ENCODE measurements at places on chromosomes 6 and 20.

- peak; percentile 91 for DNase-seq
Measured at GRCh38 chr6:107847844-107848802, 24.0 kb upstream of the SCML4 start.

DNA sequence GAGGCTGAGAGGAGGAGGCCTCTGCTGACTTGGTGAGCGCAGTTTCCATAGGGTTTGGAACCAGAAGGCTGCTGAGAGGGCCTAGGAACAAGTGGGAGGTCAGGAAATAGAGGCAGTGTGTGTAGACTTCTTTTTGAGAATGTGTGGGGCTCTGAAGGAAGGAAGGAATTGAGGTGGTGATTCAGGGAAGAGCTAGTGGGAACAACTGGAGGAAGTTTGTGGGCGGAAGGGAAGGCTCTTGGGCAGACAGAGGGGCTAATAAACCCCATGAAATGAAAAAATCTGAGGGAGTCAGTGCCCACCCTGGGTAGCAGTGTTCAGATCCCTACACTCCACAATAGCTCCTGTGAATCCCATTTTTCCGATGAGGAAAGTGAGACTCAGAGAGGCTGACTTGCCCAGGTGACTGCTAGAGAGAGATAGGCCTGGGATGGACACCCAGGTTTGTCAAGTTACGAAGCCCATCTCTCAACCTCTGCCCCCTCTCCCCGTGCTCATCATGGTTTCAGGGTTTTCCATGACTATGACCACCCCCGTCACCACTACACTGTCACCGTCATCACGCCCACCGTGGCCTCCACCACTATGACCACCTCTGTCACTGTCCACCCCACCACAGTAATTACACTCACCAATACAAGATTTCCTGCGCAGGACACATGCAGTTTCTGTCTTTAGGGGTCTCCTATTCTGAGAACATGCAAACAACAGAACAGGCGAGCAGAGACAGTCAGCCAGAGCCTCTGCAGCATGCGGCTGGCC, 106.4 kb downstream of the MRPL14 start:
- no peak for DNase-seq

DNA sequence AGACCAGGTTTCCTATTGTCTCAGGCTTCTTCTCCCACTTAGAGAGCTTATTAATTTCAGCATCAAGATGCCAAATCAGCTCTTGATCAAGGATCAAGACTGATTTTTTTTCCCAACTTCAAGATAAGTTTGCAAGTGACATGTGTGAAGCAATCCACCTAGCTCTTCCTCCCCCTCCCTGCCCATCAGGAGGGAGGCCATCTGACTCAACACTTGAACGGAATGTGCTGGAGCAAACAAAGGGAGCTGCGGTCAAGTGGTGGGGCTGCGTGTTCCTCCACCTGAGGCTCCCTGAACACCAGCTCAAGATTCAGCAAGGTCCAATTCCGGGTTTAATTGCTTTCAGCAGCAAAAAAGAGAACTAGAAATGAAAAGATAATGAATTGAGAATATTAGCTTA, 38.7 kb downstream of the TTI1 start:
- no peak for DNase-seq

DNA sequence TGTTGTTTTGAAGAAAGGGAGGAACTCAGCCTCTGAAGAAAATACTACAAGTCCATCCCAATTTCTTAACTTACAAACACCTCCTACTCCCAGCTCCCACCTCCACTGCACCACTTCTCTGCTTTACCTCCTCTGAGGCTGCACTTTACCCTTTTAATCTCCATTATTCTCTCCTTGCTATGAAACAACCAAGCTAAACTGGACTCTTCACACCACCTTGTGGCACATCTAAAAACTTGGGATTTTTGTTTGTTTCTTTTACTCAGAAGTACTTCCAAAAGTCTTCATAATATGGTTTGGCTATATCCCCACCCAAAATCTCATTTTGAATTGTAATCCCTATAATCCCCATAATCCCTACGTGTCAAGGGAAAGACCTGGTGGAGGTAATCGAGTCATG, 142.2 kb downstream of the MOXD1 start:
- no peak for DNase-seq

GRCh38 chr6:117149324-117149723, 116.0 kb upstream of the VGLL2 start:
- no peak for DNase-seq

DNA sequence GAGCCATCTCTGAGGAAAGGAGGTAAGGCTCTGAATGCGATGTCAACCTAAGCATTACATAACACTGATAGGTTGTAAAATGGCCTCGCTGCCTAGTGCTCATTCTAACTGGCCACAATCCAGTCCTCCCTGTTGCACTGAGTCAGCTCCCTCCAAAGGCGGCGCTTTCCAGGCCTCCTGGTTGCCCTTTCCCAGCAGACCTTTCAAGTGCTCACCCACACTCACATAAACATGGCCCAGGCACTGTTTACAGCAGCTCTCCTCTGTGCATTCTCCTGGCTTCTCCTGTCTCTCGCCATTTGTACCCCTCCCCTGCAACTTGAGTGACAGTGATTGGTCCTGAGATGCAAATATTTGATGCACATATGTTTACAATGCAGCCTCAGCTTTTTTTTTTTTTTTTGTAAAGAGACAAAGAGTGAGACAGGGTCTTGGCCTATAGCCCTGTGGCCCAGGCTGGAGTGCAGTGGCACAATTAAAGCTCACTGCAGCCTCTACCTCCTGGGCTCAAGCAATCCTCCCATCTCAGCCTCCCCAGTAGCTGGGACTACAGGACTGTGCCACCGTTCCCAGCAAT, 36.8 kb upstream of the PRND start:
- no peak for DNase-seq

- DNase-seq = no peak
Measured at GRCh38 chr20:48772183-48772976, 55.4 kb downstream of the PREX1 start.

DNA sequence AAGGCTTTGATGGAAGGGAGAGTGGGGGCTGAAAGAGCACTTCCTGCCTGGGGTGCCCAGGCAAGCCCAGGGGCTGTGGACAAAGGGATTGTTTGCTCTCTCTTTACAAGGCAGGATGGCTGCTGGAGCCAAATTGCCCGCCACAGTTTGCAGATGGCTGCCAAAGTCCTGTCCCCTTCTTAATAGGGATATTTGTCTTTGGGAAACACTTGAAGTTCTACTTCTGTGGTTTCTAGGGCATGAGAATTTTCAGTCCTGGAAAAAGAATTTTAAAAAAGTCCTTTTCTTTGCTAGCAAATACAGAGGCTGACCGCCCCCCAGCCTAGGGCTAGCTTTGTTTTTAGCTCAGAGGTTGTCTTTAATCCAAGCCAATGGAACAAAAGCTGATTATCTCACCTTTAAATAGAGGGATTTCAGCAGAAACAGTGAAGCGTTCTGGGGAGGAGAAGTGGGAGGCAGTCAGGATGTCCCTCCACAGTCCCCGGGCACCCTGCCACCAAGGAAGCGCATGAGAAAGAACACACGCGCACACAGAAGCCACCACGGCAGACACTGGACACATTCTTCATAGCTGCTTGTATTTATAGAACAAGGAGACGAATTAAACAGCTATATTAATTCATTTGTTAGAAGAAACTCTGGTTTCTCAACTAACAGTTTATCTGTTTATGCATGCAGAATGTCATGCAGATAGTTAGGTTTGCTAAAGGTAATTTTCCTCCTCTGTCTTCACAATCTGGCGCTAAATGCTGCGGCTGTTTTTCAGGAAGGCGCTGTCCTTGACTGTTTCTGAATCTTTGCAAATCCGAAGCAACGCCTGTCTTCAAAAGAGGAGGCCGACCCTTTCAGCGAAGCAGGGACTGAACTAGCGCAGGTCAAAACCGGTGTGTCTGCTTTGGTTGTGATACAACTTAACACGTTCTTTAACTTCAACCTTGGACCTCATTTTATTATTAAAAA, 736.9 kb downstream of the QKI start:
- no peak for DNase-seq

- no peak for DNase-seq
Measured at GRCh38 chr20:37279820-37280219, 9.6 kb upstream of the MANBAL start.

- peak; percentile 50 for DNase-seq
Measured at GRCh38 chr6:13303668-13304017, 24.7 kb downstream of the TBC1D7 start.

DNA sequence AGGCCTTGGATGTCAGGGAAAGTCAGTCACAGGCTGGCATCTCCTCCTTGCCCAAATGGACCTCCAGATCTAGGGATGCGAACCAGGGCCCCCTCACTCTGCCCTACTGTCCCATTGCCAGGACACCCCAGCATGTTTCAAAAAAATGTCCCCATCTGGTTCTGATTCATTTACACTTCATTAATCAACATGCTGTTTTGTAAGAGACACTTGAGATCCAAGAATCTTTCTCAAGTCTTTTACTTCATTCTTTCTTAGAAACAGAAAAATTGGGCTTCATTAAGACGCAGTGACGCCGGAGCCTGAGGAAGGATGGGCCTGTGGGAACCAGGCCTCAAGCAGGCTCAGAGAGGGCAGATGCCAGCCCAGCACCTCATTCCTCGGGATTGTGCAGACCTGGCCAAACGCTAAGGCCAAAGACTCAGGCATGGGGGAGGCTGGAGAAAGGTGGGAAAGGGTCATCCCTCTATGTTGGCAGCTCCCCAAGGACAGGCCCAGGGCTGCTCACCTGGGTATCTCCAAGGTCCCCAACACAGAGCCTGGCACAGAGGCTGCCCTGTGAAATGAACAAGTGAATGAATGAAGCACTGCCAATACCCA, 3.8 kb downstream of the RSPO4 start:
- no peak for DNase-seq

DNA sequence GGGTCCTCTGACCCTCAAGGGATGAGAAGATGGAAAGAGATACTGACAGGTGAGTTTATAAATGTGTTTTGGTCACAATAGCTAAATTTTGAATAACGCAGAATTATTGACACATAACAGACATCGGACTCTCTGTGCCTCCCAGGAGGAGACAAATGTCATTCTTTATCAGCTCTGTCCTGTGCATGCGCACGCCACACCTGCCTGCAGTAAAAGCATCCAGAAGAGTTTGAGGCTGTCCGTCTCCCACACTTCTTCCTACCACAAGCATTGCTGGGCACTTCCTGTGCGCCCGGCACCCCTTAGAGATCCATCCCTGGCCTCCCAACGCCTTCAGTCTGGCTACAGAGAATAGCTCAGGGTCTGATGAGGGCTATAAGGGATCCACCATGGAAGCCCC, 81.5 kb upstream of the CST7 start:
- DNase-seq = no peak

GRCh38 chr6:25832670-25833069, 818 bp upstream of the SLC17A1 start:
- no peak for DNase-seq

- DNase-seq = no peak
Measured at GRCh38 chr20:57059055-57059596, 207.3 kb downstream of the BMP7 start.

- DNase-seq = no peak
Measured at GRCh38 chr6:34418367-34418766, 7.5 kb downstream of the RPS10 start.

DNA sequence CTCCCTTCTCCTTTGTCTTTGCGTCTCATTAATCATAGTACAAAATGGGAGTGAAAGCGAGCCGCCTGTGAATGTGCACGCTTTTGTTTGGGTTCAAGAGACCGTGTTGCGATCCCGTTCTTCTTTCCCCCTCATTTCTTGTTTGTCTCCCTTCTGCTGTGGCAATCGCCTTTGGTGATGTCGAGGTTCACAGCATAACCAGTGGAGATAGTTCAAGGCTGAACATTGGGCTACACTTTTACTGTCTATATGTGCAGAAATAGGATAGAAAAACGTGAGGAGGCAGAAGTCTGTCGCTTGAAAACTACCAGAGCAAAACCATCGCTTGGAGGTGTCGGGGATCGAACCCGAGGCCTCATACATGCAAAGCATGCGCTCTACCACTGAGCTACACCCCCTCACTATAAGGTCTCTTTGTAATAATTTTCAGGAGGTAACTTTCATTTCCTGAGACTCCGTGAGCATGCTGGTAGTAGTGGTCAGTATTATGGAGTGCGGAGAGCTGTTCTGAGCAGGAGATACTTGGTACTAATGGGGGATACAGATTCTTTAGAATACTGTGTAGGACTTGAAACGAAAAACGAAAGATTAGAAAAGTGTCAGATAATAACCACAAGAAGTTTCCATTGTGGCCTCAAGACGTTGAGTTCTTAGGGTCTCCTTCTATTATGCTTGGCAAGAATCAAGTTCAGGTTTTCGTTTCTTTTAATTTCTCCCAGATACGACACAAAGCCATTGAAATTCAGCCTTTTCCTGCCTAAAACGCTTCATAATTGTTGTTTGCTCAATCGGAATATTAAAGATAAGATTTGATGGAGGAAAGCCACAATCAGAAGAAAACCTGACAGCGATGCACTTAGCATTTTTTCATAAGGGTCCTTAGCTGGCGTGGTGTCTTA, 106.6 kb downstream of the TRIM27 start:
- peak; percentile 71 for DNase-seq

GRCh38 chr6:36224918-36225461, 28.4 kb downstream of the BRPF3 start:
- no peak for DNase-seq

DNA sequence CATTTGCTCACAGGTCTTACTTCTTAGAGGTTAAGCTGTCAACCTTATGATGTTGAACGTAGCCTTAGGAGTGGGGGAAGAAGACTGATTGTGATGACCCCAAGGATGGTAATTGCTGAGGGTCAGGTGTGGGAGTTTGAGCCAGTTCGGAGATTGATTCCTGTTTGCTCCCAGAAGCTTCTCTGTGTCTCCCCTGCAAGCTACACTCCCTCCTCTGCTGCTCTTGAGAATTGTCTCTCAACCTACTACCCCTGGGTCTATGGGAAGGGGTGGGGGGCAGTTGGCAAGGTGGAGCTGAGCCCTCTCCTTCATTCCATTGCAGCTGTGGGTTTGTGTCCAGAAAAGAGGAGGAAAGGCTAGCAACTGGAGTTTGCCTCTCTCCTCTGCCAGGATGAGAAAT, 113.8 kb downstream of the PLEKHG1 start:
- no peak for DNase-seq

GRCh38 chr6:108920751-108921150, 72.5 kb downstream of the ARMC2 start:
- DNase-seq = no peak

DNA sequence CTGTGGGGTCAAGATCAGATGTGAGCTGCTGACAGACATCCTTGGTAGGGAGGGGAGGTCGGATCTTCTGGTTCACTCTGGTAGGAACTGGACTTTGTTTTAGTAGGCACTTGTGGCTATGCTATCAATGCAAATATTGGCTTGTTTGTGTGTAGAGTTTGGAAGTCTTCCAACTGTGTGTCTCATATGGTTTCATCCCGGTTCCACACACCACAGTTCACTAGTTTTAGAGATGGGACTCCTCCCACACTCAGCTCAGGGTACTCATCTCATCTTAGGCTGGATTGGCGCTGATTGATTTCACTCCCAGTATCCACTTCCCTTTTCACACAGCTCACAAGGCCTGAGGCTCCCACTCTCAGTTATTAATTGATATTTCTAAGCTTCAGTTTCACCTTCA, 161.3 kb downstream of the THBS2 start:
- no peak for DNase-seq

- DNase-seq = no peak
Measured at GRCh38 chr6:109052018-109052651, 42.5 kb downstream of the SESN1 start.

DNA sequence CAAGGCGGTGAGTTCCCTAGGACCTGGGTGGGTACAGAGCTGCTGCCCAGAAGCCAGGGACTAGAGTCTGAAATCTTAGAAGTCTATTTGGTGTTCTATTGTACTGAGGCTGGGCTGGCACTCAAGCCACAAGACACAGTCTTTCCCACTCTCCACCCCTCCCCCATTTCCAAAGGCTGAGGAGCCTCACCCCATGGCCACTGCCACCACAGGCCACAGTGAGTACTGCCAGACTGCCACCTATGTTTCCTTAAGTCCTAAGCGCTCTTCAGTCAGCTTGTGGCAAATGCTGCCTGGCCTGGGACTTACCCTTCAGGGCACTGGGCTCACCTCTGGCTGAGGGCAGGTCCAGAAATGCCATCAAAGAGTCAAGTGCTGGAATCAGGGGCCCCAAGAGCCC, 469.3 kb downstream of the HAO1 start:
- DNase-seq = no peak
